ENCODE measurements at places on chromosomes 5 and 9.

- no peak for DNase-seq
Observed at GRCh38 chr5:174503086-174503460, 221.3 kb upstream of the MSX2 start.

DNA sequence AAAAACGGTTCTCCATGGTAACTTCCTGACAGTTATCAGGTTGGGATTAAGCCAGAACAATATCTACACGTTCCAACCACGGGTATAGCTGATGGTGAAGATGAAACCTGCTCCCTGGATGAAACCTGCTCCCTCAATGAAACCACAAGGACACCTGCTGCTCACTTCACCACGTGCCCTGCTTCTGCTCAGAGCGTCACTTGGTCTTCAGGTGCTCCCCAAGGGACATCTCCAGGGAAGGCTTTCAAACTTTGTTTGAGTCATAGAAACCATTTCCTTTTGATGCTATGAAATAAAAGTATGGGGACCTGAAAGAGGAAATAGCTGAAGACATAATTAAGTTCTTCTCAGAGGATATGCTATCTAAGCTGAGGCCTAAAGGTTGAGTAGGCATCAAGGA, 242.4 kb downstream of the MED10 start:
- DNase-seq: no peak

- no peak for DNase-seq
Observed at GRCh38 chr5:58582019-58582802, 664 bp upstream of the RAB3C start.

DNA sequence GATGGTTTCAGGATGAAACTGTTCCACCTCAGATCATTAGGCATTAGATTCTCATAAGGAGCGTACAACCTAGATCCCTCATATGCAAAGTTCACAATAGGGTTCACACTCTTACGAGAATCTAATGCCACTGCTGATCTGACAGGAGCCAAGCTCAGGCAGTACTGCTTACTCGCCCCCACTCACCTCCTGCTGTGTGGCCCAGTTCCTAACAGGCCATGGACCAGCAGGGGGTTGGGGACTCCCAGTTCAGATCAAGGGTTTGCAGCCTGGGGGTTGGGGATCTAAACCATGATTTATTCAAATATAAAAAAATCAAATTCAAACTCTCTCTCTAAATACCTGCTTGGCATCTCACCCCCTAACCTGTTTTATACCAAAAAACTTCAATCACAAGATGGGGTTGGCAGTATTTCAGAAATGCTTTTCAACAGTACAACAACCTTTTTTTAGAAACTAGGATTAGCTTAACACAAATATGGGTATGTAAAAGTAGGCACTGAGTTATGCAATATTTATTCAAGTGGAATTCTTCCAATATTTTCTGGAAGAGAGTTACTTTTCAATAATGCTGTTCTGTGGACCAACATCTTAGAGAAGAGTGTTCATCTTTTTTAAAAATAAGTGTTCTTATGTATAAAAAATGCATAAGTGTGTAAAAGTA, 30.1 kb upstream of the SLC12A2 start:
- DNase-seq: no peak

DNA sequence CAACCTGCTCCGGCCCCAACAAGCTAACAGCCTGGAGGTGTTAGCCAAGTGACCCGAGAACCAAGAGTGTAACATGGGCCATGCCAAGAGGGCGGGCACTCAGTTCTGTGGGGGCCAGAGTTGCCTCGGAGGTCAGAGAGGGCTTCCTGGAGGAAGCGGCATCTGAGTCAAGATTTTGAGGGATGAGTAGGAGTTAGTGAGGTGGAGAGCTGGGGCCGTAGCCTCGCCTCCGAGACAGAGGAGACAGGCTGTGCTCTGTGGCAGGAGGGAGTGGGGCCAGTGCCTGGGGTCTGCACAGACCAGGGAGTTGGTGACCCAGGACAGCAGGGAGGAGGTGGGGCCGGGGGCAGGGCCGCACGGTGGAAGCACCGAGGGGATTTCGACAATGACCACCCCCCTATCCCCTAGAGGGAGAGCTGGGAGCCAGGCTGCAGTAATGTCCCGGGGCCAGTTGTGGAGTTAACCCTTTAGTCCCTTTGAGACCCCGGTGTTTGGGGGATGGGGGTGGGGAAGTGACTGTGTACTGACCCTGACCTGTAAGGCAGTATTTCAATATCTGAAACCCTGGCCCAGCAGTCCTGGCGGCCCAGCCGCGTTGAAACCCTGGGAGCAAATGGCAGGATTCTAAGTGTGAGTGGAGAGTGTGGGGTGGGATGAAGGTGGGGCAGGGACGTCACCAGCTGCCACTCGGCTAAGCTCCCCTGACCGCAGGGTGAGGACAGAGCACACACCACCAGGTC, 148.7 kb upstream of the COL5A1 start:
- no peak for DNase-seq

- no peak for DNase-seq
Observed at GRCh38 chr5:115306011-115306536, 9.6 kb upstream of the CCDC112 start.

GRCh38 chr9:89166852-89167251, 11.8 kb downstream of the SHC3 start:
- DNase-seq: no peak

GRCh38 chr5:153974813-153975163, 63.9 kb downstream of the FAM114A2 start:
- no peak for DNase-seq

GRCh38 chr9:134917431-134918373, at the start of gene FCN1:
Gene FCN1, minus strand, starts transcription at chr9:134917912. Its CDS starts 41 bp downstream, at chr9:134917871.
- no peak for DNase-seq

DNA sequence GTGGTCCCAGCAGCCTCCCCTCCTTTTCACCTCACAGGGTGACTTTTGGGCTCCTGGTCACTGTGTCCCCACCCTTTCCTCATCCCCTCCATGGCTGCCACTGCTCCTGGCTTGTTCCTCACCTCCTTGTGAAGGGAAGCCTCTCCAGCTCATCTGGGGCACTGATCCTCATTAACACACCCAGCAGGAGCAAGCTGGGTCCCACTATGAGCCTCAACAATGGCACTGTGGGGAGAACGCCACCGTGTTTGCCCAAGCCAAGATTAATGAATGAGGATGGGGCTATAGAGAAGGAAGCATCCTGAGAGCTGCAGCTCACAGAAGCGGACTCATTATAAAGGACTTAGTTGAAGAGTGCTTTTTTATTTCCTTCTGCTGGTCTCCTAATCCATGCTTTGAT, 118.4 kb downstream of the MARCHF11 start:
- DNase-seq: no peak

- no peak for DNase-seq
Observed at GRCh38 chr9:36834736-36835135, 199.3 kb downstream of the PAX5 start.

- DNase-seq: no peak
Observed at GRCh38 chr9:6197330-6197729, 18.3 kb upstream of the IL33 start.

- no peak for DNase-seq
Observed at GRCh38 chr9:72813544-72813943, 139.3 kb downstream of the ALDH1A1 start.

- DNase-seq: no peak
Observed at GRCh38 chr5:140295414-140295813, 7.5 kb downstream of the PFDN1 start.

GRCh38 chr9:93592643-93593021, 16.2 kb downstream of the PHF2 start:
- no peak for DNase-seq

All from activated T-helper 9 cell treated with anti-CD3 and anti-CD28 coated beads, Interleukin-2, amount 50 U/mL, for 16 hours (primary cell).